ENCODE measurements at places on chromosomes 7 and 10.

- no peak for DNase-seq
Observed at GRCh38 chr10:108036265-108036664, 871.8 kb upstream of the SORCS1 start.

DNA sequence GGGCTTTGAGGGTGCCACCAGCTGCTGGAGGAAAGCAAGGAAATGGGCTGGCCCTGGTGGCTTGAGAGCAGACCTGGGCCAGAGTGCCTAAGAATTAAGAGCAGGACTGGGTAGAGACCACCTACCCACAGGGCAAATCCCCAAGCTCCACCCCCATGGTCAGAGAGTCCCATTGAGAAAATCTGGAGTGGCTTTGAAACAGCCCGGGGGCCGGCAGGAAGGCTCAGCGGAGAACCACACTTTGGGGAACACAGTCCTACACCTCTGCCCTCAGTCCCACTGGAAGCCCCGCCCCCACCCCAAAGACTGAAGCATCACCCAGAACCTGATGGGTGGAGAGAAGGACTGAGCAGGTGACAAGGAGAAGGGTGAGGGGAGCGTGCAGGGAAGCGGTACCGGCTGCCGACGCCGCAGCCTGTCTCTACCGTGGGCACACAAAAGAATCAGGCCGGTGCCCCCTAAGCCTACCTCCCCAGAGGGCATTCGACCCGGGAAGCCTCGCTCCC is 3.6 kb downstream of the SMARCD3 start:
- no peak for DNase-seq

GRCh38 chr7:5177060-5177459 is 13.0 kb upstream of the WIPI2 start:
- no peak for DNase-seq

DNA sequence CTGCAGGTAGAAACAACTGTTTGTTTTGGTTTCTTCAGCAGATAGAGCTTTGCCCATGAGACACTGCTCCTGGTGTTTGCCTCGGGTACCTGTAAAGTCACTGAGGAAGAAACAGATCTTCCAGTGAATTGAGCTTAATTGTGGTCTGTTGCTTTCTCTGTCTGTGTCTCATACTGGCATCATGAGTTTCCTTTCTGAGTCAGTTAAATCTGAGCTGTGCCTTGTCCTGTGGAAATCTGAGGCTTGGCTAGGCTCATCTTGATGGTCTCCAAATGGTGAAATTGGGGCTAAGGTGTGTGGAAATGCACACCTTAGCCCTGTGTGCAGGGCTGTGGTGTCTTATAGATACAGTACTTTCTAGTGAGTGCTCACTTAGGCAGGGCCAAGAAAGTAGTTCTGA is 67.4 kb downstream of the GBF1 start:
- no peak for DNase-seq

- DNase-seq = no peak
Observed at GRCh38 chr7:98110249-98111022, 3.8 kb downstream of the LMTK2 start.

- DNase-seq = no peak
Observed at GRCh38 chr10:15265056-15265455, 96.6 kb upstream of the NMT2 start.
